GM19239 (cell line): ENCODE measurements at places on chromosomes 4 and X.

- DNase-seq, result no peak
Observed at GRCh38 chr4:175246941-175247340, 328.8 kb downstream of the ADAM29 start.

DNA sequence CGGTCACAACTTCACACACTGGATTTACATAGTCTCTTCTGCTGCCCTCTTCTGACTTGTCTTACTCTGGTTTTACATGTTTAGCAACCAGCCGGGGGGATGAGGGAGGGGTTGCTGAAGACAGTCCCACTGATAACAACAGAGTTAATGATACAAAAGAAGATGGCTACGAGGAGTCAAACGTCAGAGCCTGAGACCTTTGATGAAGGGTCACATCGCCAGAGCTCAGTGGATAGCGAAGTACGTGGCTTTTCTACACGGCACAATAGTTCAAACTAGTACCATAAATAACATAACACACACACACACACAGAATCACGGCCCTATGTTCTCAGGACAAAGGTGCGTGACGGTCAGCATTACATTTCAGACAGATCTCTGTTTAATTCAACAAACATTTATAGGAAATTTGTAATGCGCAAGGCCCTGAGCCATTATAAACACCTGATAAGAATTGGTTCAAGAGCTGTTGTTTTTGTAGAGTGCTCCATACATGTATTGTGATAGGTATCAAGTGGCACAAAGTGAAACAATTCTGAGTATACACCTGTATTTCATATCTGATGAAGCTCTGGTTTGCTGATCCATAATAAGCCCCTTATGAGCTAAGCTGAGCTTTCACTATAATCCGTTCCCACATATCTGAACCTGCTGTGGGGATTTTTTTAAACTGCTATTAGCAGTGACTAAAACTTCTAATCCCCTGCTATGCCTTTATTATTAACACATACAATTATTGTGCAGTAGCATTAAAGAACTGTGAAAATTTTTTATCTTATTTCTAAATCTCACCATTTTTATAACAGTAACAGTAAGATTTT, 100.0 kb downstream of the NR3C2 start:
- no peak for DNase-seq

- no peak for DNase-seq
Observed at GRCh38 chr4:38166082-38166481, 205.9 kb downstream of the PTTG2 start.

- DNase-seq, result no peak
Observed at GRCh38 chrX:23864742-23865326, 42.9 kb downstream of the APOO start.

DNA sequence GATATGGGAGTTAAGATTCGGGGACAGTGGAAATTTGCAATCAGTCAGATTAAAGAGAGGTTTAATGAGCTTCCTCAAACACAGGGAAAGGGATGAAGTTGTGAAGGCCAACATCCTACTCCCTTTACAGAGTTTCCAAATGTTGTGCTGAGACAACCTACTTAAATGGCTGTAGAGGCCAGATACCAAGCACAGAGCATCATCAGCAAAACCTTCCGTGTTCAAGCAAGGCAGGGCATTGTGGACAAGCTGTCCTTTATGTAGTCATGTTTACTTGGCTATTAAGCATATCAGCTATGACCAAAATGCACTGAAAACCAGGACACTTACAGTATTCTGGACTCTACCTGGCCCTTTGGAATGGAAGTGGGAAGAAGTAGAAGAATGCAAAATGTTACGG, 197.3 kb downstream of the DMD start:
- no peak for DNase-seq

GRCh38 chrX:48683411-48683982, at the start of gene WAS:
Gene WAS (plus strand): TSS chrX:48683799. CDS start chrX:48683854, 55 bp downstream.
- peak; percentile 67 for DNase-seq

DNA sequence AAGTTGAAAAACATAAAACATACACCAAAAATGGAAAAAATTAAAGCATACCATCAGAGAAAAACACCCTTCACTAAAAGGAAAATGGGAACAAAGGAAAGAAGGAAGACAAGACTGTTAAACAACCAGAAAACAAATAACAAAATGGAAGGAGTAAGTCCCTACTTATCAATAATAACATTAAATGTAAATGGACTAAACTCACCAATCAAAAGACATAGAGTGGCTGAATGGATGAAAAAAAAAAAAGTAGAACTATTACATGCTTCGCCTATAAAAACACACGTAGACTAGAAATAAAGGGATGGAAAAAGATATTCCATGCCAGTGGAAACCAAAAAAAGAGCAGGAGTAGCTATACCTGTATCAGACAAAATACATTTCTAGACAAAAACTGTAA, 19.4 kb upstream of the TMSB15A start:
- no peak for DNase-seq

- no peak for DNase-seq
Observed at GRCh38 chr4:158020176-158020575, 152.6 kb downstream of the GASK1B start.

DNA sequence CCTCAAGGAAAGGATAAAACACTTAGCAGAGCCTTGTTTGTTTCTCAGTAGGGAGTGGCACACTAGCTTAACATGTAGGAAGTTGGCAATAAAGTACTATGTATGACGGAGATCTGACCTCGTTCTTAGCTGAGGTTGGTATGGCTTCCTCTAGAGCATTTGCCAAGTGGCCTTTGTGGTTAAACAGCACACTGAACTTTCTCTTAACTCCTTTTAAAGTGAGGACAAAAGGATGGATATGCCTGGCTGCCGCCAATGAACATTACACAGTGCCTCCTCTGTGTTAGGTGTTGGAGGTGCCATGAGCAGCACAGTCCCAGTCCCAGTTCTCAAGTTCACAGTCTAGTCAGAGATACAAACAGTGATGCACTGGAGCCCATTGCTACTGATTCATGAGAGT, 54.4 kb downstream of the VGLL1 start:
- no peak for DNase-seq

DNA sequence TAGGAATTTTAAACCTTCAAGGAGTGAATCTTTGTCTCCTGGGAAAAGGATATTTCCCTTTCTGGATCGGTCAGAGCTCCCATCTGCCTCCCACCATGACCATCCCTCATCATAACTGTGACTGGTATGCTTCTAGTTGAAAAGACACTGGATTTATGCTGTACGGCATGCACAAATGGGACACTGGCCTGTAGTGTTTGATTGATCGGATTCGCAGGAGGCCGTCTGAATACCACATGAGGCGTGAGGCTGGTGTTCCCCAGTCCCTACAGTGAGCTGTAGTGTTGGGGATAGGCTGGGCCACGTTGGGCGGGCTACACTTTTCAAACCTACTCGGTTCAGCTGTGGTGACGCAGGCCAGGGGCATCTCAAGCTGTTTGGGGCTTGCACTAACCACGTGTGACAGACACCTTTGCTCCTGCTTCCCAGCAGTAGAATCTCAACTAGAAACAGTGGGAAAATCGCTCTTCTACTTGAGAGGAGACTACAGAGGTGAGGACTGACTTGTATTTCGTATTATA, 101.8 kb downstream of the MID1IP1 start:
- no peak for DNase-seq

DNA sequence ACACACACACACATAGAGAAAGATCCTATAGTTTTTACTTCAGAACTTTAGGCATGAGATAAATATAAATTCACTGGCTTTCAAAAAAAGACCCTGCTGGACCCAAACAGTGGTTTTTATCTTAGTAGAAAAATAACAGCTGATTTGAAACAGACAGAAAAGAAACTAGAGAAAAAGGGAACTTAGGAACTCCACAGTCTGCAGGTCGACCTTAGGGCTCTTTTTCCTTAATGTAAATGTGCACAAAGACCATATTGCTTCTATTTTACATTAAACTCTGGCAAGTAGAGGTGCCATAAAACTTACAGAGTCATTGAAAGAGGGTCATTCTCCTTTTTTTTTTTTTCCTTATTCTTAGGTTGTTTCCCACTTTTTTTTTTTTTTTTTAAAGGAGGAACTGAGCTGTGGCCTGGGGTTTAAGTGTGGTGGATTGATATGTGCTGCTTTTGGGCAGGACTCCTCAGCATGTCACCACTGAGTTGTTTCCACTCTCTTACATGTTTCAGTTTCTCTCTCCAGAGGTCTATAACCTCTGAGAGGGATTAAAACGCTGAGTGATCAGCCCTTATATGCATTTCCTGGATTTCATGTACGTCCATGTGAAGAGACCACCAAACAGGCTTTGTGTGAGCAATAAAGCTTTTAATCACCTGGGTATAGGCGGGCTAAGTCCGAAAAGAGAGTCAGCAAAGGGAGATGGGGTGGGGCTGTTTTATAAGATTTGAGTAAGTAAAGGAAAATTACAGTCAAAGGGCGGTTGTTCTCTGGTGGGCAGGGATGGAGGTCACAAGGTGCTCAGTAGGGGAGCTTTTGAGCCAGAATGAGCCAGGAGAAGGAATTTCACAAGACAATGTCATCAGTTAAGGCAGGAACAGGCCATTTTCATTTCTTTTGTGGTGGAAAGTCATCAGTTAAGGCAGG, 70.8 kb upstream of the PACRGL start:
- DNase-seq, result no peak

DNA sequence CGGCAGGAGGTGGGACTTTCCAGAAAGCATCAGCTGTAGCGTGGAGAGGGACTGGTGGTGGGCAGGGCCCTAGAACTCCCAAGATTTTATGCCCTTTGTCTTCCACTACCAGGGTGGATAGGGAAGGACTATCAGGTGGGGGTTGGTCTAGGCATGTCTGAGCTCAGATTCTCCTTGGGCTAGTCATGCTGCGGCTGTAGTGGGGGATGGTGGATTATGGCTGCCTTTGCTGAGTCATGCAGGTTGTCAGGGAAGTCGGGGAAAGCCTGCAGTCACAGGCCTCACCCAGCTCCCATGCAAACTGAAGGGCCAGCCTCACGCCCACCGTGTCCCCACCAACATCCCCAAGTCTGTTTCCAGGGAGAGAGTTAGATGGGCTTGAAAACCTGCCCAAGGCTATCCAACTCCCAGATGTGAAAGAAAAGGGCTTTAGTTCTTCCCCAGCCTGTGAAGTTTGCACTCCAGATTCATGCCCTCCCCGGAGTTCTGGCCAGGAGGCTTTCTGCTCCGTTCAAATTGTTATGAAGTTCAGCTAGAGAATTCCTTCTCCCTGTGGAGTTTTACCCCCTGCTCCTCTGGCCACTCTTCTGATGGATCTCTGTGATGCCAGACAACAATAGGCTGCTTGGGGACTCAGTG, 13.4 kb upstream of the MEPE start:
- no peak for DNase-seq

DNA sequence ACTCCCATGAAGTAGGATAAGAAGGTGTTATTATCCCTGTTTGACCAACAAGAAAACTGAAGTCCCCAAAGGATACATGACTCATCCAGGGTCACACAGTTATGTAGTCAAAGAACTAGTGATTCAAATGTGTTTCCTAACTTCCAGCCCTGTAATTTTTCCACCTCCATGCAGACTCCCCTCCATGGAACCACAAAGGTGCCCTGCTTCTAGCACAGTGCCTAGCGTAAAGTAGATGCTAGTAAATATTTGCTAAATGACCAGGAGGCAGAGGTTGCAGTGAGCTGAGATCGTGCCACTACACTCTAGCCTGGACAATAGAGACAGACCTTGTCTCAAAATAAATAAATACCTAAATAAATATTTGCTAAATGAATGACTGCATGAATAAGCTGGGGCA, 55.8 kb downstream of the FRMPD3 start:
- DNase-seq, result no peak

DNA sequence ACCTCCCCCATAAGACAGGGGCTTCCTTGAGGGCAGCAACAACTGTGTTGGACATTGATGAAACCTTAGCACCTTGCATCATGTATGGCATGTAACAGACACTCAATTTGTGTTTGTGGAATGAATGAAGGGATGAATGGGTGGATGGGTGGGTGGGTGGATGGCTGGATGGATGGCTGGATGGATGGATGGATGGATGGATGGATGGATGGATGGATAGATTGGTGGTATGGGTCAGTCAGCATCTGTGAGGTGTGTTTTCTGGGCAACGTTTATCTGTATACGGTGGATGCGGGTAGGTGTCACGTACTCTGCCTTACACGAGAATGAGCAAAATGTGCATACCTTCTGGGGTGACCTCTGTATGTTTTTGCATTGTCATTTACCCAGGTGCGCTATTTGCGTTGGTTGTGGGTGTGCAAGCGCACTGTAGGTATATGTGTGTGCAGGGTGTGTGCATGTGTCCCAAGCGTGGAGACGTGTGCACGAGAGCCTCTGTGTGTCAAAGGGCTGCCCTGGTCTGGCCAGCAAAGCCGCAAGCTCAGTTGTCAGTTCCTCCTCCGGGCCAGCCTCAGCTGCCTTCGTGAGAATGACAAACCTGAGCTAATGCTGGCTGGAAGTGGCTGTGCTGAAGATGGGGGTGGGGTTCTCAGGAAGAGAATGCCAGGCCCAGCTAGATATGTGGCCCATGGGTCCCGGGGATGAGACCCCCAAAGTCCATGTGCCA, 26.5 kb downstream of the ELF4 start:
- no peak for DNase-seq

- no peak for DNase-seq
Observed at GRCh38 chr4:145483514-145483913, 1.9 kb downstream of the SMAD1 start.

DNA sequence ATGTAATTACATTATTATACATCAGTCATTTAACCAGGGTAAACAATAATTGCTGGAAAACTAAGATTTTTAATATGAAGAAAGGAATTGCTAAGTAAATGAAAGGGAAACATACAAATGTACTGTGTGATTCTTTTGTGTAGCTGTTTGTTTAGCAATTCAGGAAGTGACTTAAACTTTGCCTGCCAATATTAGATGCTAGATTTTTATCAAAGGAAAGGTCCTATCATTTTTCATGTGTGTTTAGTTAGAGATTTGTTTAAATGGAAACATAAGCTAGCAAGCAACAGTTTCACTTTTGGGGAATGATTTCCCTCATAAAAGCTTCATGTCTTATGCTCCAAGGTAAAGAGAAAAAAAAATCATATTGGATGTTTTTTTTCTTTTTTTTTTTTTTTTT, 95.1 kb upstream of the LIMCH1 start:
- DNase-seq, result no peak

DNA sequence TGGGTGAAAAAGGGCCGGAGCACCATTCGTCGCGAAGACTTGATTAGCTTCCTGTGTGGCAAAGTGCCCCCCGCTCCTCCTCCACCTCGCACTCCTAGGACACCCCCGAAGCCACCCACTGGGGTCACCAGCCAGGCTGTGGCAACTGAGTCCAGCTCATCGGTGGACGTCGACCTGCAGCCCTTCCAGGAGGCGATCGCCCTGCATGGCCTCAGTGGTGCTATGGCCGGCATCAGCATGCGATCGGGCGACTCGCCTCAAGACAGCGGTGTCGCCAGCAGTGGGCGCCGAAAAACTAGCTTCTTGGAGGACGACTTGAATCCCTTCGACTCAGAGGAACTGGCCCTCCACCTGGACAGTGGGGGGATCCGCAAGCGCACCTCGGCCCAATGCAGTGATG, 126.8 kb upstream of the CXorf66 start:
- no peak for DNase-seq

- DNase-seq, result peak; percentile 4
Observed at GRCh38 chr4:176340871-176341685, 21.3 kb downstream of the SPCS3 start.

DNA sequence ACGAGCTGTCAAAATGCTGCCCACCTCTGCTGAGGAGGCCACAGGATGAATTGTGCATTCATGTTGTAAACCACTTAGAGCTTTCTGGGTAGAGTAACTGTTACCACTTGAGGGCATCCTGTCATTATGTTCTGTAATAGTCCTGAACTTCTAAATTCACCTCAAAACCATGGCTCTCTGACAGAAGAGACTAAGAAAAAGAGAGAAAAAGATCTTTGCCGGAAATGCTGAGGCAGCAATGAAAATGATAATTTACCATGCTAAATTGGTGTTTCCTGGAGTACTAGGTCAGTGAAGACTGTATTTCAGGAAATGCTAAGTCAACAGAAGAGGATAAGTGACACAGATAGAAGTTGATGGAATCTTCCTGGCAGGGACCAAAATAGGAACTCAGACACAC, 942.3 kb upstream of the SLIT2 start:
- DNase-seq, result no peak
